Kasumi-1 (cell line): ENCODE measurements at places on chromosomes 11 and 22.

- DNase-seq, result no peak
Observed at GRCh38 chr11:33479231-33479630, 221.4 kb downstream of the C11orf91 start.

- no peak for DNase-seq
Observed at GRCh38 chr22:23591846-23592245, 11.8 kb upstream of the IGLL1 start.

GRCh38 chr22:21858025-21858764 lies 9.2 kb downstream of the MAPK1 start:
- peak; percentile 50 for DNase-seq

DNA sequence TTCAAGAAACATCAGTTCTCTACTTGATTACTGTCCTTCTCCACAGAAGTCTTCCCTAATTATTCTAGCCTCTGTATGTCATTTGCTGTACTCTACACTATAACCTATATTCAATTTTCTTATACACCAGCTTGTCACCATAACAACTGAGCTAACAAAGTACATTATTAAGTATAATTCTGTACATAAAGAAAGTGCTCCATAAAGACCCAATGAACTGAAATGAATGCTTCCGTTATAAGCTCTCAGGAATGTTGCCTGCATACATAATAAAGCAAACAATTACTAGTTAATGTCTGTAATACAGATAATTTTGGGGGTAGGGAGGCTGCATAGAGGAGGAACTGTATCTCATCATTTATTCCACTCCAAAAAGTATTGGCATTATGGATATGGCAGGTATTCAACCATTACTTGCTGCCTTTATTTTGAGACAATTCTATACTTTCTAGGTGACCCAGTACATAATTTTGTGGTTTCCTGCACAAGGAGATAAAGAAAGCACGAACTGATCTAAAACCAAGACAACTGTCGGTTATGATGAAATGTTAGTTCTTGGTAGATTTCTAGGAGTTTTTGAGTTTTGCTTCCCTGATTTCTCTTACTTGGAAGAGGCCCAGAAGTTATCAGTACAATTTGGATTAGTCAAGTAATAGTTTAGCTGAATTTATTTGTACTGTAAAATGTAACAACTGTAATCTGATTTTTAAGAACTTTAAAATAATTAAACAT lies 202.5 kb downstream of the SBF2 start:
- DNase-seq, result no peak

DNA sequence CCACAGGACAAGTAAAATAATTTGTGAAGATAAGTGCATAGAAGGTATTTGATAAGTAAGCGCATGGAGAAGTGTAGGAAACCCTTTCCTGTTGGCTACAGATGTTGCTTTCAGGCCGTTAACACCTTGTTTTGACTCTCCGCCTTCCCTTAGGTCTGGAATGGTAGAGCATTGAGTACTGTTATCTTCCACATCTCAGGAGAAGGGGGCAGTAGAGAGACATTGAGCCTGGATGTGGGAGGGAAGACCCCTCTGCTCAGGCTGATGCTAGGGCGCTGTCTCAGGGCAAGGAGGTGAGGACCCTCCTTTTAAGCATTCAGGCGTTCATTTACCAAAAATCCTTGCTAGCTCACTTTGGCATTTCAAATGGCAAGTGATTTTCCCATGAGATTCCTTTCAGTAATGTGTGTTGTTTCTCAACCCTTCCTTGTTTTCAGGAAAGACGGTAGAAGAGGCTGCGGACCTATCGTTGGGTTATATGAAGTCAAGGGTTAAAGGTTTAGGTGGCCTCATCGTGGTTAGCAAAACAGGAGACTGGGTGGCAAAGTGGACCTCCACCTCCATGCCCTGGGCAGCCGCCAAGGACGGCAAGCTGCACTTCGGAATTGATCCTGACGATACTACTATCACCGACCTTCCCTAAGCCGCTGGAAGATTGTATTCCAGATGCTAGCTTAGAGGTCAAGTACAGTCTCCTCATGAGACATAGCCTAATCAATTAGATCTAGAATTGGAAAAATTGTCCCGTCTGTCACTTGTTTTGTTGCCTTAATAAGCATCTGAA lies 27.0 kb upstream of the SCGB1A1 start:
- DNase-seq, result no peak

- DNase-seq, result no peak
Observed at GRCh38 chr11:94211261-94211830, 82.7 kb downstream of the PANX1 start.

DNA sequence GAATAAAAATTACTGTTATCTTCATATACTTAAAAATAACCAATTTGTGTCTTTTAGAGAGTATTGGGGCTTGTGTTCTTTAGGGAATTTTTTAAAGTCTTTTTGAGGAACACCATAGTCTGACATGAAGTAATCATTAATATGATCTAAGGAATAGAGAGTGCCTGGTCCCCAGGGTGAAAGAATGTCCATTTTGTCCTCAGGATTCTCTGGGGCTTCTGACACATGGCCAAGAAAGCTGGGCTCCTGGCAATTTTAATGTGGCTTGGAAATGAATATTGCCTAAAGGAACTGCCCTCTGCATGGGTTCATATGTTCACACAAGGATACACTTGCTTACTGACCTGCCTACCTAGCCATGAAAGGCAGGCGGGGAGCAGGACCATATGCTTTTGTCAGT lies 33.7 kb downstream of the NF2 start:
- DNase-seq, result no peak

GRCh38 chr11:66285250-66285947 lies 3.5 kb downstream of the YIF1A start:
- no peak for DNase-seq

DNA sequence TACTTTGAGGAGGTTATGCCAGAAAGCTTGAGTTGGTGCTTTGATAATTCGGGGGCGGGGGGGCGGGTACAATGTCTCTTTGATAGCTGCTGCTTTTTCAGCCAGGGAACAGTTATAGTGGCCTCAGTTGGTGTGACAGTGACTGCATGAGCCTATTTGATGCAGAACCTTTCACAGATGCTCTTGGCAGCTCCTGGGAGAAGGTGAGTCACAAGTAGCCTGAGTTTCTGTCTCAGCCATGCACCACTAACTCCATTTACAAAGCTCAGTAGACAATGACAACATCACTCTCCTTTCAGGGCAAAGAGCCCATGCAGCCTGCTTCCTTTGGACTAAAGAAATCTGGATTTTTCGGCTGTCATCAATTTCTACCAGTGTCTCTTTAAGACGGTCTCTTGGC lies 42.1 kb upstream of the SEZ6L start:
- DNase-seq, result no peak

DNA sequence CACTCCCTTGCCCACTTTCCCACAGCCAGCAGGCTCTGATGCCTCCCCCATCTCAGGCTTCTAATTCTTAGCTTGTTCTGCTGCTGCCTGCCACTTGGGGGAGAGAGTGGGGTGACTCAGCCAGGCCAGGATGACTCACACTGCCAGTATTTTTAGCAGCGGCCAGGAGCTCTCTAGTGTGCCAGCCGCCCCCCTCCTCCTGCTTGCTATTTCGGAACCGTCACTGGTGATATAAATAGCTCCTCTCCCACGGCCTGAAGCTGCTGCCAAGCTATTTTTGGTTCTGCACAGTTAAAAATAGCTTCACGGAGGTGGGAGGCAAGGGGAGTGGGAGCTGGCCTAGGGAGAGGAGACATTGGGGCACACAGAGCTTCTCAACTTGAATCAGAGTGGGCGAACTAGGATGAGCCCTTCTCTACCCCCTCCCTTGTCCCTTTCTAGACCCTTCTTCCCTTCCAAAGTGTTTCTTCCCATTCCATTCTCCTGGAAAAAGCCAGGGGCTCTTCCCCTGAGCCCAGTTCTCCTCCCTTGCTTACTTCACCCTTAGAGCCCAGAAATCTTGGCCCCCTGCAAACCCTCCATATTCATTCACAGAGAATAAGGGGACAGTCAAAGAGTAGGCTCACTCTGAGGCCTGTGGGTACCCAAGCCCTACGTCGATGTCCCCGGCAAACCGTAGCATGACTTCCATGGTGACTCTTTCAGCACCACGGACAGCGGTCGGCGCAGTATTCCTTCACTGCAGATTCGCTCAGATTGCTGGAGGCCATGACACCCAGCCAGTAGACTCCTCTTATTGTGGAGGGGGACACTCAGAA lies 2.5 kb upstream of the NPAS4 start:
- peak; percentile 95 for DNase-seq

DNA sequence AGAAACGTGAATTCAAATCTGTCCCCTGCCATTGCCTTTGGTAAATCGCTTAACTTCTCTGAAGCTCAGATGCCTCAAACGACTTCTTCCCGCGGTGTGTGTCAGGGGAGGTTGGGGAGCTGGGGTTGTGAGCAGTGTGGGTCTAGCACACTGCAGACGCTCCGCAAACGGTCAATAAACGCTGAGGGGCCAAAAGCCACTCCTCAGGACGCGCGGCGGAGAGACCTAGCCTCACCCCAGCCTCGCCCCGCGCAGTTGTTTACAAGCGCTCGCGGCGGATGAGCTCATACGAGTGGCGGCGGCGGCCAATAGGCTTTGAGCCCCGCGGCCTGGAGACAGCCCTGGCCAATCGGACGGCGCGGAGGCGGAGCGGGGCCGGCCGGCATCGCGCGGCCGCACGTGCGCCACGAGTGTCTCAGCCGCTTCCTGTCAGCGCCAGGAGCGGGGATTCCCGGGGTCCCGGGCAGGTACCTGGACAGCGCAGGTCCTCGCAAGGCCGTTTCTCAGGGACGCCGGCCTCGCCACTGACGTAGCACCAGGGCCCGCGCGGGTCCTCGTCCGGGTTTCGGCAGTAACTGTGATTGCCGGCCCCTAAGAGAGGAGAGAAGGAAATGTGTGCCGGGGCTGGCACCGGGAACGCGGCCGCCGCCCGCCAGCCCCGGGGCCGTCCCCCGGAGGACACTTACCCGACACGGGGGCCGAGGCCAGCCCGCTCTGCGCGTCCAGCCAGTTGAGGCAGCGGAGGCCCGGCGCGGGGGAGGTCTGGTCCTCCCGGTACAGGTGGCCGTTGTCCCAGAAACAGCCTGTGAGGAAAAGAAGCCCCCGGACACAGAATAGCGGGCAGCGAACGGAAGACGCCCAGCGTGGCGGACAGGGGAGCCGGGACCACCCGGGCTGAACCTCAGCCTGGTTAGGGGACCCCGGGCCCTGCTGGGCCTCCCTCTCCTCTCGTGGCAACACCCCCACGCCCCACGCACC lies 1.5 kb downstream of the PIK3IP1 start:
- DNase-seq, result peak; percentile 93

DNA sequence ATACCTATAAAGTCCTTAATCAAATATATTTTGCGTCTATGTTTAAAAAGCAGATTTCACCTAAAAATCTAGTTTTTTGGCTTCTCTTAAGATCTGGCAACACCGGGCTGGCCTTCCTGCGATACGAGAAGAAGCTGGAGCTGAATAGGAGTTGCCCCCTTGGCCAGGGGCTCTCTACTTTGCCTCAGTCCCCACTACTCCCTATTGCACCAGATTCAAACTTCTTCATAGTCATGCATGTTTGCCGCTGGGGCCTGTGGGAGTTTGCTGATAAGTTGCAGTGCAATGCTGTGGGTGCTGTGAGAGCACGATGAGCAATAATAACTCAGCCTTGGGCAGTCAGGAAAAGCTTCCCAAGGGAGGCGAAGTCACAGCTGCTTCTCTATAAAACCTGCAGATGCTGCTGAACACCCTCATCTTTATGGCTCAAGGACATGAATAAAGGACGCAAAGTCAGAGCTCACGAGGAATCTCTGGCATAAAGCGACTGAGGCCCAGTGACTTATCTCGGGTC lies 15.2 kb upstream of the EIF3D start:
- DNase-seq, result no peak

DNA sequence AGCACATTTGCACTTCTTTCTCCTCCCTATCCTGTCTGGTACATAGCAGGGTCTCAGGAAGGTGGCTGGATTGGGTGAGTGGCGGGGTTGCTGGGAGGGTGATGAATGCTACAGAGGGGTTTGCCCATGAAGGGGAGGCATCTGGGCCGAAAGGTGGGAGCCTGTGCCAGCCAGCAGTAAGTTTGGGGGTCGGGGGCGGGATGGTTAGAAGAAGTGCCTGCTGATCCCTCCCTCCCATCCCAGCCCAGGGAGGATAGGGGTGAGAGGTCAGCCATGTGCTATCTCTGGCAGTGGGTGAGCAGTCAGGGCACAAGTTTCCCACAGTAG lies 2.8 kb downstream of the CD82 start:
- DNase-seq, result no peak

- peak; percentile 47 for DNase-seq
Observed at GRCh38 chr22:37804881-37805809, 2.6 kb upstream of the GCAT start.

DNA sequence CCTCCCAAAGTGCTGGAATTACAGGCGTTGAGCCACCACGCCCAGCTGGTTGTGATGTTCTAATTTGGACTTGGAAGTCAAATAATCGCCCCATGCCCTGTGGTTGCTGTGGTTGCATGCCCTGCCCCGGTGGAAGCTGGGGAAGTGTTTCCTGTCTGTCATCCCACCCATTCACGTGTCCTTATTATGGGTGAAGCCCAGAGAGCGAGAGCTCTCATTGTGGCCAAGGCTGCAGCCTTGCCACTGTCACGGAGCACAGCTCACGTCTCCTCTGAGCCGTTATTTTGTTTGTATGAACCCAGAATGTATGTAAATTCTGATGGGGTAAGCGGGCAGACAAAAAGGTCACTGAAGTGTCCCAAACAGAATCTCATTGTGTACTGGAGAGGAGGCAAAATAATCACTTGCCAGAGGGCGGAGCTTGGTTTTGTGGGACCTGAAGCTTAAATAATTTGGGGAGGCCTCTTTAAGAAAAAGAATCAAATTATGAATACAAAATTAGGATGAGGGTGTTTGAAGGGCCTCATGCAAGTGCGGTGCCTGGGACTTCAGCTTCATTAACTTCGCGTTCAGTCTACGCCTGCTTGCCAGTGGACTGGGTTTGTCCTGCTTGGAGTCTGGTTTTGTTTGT lies 25.8 kb upstream of the TREH start:
- DNase-seq, result peak; percentile 51

GRCh38 chr11:70065318-70066135 lies 12.6 kb upstream of the ANO1 start:
- DNase-seq, result no peak

DNA sequence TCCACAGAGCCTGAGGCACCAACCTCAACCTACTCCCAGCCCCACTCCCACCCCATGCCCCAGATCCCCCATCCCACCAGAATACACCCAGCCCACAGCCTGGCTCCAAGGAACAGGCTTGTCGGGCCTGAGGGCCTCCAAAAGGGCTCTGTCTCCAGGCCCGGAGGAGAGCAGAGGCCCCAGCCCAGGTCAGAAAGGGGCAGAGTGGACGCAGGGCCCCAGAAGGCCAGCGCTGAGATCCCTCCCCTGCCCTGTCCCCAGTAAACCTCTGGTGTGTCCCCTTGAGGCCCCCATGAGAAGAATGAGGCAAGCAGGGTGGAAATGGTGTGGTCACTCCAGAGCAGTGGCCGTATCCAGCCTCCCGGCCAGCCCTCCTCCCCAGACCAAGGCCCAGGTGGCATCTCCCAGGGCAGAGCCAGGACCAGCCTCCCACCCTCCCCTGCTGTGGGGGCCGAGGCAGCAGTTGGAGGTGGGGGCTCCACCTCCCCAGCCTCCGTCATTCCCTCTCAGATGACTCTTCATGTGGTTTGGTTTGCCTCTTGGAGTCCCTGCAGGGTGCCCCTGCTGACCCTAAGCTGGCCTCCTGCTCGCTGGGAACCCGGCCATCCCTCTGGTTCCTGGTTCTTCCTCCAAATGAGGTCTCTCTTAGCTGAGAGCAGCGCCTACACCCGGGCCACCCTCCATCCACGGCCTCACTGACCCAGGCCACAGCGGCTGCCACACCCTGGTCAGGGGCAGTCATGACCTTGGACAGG lies 195.0 kb downstream of the IGLL1 start:
- DNase-seq, result no peak

GRCh38 chr11:72553706-72554105 lies 119.4 kb upstream of the CLPB start:
- DNase-seq, result peak; percentile 40
